ENCODE measurements at places on chromosomes 3 and 15.

GRCh38 chr3:97817965-97818364 lies 3.8 kb upstream of the CRYBG3 start:
- DNase-seq, result no peak

DNA sequence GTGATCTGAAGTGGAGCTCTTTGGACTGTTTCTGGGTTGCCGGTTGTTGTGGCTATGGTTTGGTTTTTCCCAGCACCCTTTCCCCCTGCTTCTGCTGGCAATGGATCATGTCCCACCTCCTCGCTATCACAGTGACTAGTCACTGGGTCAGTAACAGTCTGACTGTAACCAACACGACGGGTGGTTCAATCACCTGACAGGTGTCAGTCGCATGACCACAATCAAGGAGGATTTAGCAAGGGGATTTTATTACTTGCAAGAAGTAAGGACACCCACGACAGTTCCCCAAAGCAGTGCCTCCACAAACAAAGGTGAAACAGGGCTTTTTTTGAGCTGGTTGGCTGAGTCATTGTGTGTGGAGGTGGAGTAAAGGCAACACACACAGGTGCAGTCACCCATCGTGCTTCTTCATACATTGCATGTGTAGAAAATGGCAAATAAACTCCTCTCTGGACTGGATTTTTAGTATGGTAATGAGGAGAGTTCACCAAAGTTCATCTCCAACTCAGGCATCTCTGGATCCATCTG lies 58.8 kb upstream of the FAM3D start:
- no peak for DNase-seq

DNA sequence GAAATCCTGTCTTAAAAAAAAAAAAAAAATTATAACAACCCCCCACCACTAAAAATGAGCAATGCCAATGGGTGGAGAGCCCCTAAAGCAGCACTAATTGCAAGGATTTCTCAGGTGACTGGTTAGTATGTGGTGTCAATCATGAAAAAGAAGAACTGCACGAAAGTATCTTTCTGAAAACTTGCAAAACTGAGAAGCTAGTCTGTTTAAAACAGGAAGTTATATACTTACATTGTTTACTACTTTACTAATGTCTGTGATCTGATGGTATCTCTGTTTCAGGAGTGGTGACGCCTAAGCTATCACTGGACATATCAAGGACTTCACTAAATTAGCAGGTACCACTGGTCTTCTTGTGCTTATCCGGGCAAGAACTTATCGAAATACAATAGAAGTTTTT lies at the start of gene CCR3:
Gene CCR3, plus strand, starts transcription at position 341 of the 400 bp plus-strand sequence. CDS start 22,699 bp downstream, outside the sequence.
- peak; percentile 73 for DNase-seq

DNA sequence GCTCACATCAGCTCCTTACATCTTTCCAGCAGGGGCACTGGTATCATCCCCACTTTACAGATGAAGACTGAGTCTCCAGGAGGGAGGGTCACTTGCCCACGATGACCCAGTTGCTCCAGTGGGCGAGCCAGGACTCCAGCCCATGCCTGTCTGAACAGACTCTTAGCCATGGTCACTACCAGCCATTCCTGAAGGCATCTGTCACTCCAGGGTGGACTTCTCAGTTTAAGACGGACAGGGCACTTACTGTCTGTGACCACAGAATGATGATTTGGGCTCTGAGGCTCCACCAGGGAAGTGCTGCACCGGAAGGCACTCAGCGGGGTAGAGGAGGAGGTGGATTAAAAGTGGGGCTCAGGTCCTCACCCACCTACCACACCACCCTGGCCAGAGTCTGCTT lies 104.0 kb upstream of the SLC6A6 start:
- no peak for DNase-seq

- DNase-seq, result no peak
Measured at GRCh38 chr3:39870706-39871105, 61.3 kb downstream of the MYRIP start.

Data from inflammatory macrophage treated with lipopolysaccharide for 1 hour (primary cell).